Endodermal cell (in vitro differentiated cells): ENCODE measurements at places on chromosomes 13 and 19.

DNA sequence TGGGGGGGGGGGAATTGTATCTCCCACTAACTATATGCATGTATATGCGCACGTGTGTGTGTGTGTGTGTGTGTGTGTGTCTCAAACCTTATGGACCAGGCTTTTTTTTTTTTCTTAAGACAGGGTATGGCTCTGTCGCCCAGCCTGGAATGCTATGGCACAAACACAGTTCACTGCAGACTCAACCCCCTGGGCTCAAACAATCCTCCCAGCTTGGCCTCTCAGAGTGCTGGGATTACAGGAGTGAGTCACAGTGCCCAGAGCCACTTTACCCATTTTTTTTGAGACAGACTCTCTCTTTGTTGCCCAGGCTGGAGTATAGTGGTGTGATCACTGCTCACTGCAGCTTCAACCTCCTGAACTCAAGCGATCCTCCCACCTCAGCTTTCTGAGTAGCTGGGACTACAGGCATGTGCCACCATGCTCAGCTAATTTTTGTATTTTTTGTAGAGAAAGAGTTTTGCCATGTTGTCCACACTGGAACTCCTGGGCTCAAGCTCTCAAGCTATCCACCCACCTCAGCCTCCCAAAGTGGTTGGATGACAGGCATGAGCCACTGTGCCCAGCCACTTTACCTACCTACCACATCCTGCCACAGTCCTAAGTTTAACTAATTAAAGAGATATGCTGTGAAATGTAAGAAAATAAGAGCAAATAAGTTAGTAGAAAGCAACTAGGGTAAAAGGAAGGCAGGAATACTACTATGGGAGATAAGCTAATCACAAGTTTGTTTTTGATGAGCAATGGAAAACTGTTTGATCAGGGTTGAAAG lies 2.4 kb downstream of the ZMYM5 start:
- DNase-seq = peak; percentile 50

DNA sequence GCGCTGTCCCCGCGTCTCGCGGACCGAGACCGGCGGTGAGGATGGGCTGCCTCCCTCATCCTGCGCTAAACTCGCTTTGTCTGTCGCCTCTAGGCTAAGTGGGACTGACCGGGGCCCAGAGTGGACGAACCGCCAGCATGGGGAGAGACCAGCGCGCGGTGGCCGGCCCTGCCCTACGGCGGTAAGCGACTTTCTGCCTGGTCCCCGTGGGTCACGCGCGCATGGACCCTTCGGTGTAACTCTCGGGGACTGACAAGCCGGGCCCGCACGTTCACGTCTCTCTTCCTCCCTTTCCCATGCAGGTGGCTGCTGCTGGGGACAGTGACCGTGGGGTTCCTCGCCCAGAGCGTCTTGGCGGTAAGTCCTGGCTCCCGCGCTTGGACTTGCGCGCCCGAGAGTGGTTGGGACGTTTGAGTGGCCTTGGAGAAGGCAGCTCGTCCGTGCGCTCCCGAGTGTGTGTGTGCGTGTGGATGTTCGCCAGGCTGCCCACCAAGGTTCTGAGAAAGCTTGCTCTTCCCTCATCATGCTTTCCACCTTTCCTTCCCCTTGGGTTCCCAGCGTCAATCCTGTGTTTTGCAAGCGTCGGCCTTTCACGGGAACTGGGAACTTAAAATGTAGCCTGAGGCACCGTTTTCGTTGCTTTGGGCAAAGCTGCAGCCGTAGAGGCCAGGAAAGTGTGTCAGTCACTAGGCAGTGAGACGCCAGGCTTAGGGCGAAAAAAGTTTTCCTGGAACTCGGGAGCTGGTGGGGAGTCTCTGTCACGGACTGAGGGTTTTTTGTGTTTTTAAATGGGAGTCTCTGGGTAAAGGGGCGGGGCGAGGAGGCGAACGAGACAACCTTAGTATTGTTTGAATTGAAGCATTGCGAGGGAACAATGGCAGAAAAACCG lies 927 bp downstream of the COL4A2 start:
- peak; percentile 83 for DNase-seq

DNA sequence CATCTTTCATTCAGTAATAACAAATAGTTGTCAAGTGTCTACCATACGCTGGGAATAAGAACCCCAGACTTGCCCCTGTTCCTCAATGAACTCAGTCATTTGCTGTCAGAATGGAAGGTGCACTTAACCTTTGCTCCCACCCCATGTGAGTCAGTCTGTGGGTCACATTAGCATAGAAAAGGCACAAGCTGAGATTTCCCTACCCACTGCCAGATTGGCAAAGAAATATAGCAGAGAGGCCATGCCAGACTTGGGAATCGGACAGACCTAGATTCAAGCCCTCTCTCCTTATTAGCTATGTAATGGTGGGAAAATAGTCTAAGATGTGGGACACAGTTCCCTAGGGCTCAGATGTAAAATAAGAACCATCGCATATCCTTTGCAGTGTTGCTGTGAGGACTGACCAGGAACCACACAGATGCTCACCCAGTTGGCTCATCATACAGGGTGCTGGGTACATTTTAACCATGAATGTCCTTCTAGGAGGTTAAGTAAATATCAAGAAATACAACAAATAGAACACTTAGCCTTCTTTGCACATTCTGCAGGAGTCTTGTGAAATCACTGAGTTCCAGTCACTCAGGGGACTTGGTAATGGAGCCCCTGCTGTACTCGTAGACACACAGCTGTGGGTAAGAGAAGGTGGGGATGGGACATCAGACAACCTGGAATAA lies 218.2 kb downstream of the FGF14 start:
- DNase-seq = no peak

DNA sequence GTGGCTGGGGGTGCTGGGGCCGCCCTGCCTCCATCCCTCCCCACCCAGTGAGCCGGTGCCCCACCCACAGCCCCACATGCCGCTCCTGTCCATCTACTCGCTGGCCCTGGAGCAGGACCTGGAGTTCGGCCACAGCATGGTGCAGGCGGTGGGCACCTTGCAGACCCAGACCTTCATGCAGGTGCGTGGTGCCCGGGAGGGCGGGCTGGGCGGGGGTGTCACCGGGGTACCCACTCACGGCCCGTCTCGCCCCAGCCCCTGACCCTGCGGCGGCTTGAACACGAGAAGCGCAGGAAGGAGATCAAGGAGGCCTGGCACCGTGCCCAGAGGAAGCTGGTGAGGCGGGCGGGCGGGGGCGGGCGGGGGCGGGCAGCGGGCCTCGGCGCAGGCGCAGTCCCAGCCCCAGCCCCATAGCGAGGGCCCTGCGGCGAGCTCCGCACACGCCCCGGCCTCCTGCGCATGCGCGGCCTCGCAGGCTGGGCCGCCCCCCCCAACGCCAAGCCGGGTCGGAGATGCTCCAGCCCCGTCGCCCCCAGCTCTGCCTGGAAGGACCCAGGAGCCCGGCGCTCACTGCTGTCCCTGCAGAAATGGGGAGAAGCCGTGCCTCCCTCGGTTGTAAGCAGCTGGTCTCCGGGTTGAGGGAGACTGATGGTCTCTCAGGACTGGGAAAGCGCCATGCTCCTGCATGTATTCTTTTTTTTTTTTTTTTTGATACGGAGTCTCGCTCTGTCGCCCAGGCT lies 7.7 kb downstream of the ARHGAP45 start:
- no peak for DNase-seq

DNA sequence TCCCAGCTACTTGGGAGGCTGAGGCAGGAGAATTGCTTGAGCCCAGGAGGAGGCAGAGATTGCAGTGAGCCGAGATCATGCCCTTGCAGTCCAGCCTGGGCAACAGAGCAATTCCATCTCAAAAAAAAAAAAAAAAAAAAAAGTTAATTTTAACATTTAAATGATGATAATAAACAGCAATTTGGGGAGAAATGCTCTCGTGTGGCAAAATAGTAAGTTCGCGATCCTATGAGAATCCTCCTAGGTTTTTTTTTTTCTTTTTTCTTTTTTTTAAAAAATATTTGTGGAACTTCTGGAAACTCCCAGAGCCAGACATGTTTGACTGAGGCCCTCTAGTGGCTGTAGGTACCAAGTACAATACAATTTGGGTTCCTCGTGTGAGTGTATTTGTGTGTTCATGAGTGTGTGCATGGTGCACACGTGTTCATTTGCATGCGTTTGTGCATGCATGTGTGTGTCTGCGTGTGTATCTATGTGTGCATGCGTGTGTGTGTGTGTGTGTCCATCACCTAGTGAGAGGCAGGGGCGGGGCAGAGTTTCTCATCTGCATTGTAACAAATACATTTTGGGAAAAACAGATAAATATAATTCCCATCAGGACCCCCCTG lies 31.2 kb downstream of the TMPRSS9 start:
- DNase-seq = peak; percentile 60

- DNase-seq = peak; percentile 68
Observed at GRCh38 chr19:34363094-34363493, 1.9 kb upstream of the GPI start.

- no peak for DNase-seq
Observed at GRCh38 chr19:19403373-19403901, 2.0 kb upstream of the GATAD2A start.

- DNase-seq = peak; percentile 66
Observed at GRCh38 chr13:46637213-46637612, 84.2 kb downstream of the LRCH1 start.

- no peak for DNase-seq
Observed at GRCh38 chr19:5077209-5077515, 108.2 kb downstream of the KDM4B start.
